DMS 273 treated with DMSO at 0.1 percent for 48 hours (cell line): ENCODE measurements at places on chromosomes 6 and 20.

DNA sequence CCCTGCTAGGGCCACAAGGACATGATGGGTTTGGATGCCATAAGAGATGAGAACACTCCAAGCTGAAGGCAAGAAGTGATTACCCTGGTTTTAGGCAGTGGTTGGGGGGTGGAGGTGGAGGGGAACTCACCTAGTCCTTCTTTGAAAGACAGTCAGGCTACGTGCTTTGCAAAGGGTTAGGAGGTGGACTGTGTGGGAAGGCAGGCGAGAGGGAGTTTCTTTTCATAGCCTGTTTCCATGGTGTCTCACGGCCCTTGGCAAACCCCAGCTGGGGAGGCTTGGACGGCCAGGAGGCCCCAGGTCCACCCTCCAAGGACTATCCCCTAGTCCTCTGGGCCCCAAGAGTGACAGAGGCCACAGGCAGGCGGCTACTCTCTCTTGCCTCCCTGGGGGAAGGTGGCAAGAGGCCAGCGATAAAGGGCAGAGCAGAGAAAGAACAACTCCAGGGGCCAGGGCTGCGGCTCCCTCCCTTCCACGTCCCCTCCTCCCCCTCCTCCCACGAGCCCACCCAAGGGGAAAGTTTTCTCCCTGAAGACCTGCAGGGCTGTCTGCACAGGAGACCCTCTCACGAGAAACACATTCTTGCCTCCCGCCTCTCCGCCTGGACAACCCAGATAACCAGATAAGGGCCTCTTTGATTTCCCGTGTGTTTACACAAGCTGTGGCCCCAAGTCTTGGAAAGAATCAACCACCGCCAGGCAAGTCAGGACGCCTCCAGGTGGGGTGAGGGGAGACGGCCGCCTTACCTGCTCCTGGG, 74.4 kb downstream of the NOL4L start:
- DNase-seq, result no peak

- no peak for DNase-seq
Observed at GRCh38 chr6:143821359-143821758, 21.8 kb upstream of the LTV1 start.

DNA sequence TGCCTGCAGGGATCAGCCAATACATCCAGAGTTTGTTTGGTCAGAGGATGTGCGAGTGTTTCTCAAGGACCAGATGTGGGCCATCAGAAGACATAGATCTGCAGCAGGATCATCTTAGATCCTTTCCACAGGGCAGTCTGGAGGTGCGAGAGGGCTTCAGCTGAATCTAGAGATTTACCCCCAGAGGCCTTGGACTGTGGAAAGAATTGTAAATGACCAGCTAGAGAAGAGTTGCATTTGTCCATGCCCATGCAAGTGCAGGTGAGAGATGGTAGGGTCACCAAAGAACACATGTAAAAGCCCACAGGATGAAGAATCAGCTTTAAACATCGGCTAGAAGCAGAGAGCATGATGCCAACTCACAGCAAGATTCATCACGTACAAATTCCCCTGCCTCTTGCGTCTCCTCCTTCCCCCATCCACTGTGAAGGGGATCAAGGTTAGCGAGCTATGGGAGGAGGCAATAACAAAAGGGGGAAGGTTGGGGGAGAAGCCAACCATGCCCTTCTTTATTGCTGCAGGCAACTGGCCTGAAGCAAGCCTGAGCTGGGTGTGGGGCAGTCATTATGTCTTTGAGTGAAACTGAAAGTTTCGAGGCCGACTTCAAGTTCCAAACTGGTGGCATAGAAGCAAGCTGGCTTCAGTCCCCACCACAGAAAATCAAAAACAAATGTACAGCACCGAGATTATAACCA, 83.5 kb downstream of the SCML4 start:
- DNase-seq, result no peak

- no peak for DNase-seq
Observed at GRCh38 chr20:56249244-56249955, 868 bp downstream of the MC3R start.

DNA sequence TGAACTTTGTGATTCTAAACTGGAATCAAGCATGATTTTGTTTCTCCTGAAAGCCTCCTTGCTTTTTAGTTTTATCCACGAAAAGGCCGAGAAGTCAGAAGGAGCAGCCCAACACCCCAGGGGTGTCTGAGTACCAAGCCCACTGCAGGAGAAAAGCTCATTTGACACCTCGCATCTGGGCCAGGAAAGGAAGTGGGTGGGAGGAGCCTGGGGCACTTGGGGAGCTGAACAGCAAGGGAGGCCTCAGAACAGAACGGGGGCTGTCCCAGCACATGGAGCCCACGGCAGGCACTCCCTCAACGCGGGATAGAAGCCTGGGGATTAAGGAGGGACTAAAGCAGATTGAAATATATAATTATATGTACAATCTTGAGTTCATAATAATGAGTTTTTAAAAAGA, 6.6 kb downstream of the KIF25 start:
- no peak for DNase-seq

DNA sequence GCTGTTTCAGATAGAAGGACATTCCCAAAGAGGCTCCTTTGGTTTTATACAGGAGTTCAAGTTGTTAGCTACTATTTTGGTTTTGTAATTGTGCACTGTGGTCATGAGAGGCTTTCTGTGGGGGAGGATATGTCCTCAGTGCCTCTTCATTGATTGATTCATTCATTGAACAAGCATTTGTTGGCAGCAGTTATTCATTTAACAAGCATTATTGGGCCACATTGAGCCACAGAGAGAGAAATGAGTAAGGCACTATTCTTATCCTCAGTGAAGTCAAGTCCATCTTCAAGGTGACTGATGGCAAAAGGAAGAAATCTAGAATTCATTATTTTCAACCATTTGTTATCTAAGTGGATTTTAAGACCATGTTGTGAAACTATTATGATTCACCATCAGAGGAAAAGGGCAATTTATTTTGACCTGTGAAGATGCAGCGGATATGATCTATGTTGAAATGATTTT, 697.2 kb upstream of the CITED2 start:
- DNase-seq, result no peak

DNA sequence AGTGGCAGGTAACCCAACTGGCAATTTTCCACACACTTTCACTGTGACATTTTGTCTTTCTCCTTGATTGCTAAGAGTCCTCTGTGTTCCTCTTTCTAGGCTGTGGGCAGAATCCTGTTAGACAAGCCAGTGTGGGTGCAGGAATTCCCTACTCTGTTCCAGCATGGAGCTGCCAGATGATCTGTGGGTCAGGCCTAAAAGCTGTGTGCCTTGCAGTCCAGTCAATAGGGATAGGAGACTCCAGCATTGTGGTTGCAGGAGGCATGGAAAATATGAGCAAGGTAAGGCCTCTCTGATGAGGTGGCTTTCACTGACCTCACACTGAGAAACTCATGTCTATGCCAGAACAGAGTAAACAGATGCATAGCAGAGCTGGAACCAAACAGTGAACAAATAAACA, 5.1 kb downstream of the ACAT2 start:
- no peak for DNase-seq

DNA sequence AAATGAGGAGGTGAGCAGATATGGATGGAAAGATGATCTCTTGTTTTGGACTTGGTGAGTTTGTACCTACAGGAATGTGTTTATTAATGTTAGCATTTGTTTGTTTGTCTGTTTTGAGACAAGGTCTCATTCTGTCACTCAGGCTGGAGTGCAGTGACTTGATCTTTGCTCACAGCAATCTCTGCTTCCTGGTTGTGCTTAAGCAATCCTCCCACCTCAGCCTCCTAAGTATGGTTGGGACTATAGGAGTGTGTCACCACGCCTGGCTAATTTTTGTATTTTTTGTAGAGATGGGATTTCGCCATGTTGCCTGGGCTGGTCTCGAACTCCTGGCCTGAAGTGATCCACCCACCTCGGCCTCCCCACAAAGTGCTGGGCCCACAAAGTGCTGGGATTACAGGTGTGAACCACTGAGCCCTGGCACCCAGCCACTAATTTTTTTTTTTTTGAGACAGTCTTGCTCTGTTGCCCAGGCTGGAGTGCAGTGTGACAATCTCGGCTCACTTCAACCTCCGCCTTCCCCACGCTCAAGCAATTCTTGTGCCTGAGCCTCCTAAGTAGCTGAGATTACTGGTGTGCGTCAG, 7.1 kb downstream of the CASP8AP2 start:
- DNase-seq, result no peak

DNA sequence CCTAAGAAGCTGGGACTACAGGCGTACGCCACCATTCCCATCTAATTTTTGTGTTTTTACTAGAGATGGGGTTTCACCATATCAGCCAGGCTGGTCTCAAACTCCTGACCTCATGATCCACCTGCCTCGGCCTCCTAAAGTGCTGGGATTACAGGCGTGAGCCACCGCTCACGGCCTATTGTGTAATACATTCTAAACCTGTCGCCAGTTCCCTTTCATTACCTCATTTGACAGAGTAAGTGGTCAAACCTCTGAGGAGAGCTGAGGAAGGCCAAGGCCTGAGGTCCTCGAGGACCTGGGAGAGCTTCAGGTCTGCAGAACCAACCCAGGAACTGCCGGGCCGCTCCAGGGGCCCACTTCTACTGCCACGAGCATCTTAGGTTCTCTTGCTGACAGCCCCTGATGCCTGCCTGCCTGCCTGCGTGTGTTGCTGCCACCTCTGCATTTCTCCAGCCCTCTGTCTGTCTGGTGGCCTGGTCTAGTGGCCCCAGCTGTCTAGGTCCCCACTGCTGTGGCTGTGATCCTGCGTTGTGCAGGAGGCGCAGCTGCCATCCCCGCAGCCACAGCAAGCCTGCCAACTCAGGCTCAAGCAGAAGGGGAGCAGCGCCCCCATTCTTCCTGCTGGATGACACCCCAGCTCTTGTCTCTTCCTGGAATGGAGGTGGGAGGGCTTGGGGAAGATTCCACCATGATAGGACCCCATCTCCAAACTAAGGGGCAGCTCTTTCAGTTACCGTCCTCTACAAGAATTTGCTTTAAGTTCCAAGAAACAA, 45.3 kb downstream of the PRR18 start:
- DNase-seq, result no peak

- no peak for DNase-seq
Observed at GRCh38 chr6:140636271-140636907, 1261.9 kb upstream of the CITED2 start.

- DNase-seq, result no peak
Observed at GRCh38 chr20:62963614-62964397, 11.3 kb downstream of the SLC17A9 start.

GRCh38 chr6:131023834-131024504, 39.1 kb downstream of the EPB41L2 start:
- DNase-seq, result peak; percentile 6

DNA sequence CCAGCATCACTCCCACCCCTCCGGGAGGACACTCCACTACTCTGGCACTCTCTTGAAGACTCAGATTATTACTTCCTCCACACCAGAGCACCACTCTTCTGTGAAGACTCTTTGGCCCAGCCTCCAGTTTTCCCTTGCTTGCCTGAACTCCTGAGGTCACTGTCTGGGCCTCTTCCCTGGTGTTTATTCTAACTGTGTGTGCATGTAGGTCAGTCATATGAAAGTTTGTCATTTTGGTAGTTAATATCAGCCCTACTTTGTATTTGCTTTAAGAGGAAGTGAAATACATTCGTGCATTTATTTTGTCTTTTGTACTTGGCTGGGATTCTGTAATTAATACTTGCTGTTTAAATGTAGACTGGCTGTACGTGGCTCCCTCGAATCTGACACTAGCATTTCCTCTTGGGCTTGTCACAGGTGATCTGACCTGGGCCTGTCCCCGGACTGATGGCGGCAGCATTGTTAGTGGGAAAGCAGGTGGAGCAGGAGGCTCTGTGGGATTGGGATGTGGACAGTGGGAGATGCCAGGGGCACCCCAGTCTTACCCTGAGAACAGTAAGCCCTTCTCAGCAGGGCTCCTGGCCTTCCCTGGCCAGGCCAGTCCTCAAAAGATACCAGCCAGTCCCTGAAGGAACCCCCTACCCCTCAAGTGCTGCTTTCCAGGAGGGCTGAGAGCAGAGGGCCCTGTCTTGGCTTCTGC, 350.5 kb downstream of the CDC5L start:
- no peak for DNase-seq

GRCh38 chr6:169094552-169094950, 159.1 kb downstream of the THBS2 start:
- no peak for DNase-seq

DNA sequence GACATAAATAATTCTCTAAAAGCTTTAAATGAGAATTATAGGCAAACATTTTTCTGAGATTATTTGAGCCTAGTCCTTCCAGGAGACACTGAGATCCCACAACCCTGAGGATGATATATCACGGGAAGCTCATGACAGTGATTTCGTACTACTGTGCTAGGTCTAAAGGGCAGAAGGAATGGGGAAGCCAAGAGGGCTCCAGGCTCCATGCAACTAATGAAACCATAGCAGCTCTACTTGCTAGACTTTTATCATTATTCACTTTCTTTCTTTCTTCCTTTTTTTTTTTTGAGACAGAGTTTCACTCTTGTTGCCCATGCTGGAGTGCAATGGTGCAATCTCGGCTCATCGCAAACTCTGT, 57.3 kb upstream of the SGK1 start:
- no peak for DNase-seq

- no peak for DNase-seq
Observed at GRCh38 chr6:9620263-9620662, 794.6 kb downstream of the TFAP2A start.

DNA sequence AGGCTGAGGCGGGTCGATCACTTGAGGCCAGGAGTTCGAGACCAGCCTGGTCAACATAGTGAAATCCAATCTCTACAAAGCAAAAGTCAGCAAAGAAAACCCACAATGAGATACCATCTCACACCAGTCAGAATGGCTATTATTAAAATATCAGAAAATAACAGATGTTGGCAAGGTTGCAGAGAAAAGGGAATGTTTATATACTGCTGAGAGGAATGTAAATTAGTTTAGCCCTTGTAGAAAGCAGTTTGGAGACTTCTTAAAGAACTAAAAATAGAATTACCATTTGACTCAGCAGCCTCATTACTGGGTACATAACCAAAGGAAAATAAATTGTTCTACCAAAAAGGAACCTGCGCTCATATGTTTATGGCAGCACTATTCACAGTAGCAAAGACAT, 16.7 kb upstream of the GCM1 start:
- DNase-seq, result no peak

DNA sequence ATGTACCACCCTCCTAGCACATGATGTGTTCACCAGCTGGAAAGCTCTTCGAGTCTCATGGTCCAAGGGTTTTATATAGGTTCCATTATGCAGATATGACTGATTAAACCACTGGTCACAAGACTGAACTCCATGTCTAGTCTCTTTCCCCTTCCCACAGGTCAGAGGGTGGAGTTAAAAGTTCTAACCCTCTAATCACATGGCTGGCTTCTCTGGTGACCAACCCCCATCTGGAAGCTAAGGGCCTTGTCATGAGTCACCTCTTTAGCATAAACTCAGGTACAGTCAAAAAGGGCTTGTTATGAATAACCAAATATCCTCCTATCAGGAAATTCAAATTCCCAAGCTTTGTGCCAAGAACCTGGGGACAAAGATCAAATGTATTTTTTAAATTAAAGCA, 52.0 kb upstream of the KLHL31 start:
- DNase-seq, result no peak

- no peak for DNase-seq
Observed at GRCh38 chr6:124530926-124531325, 431.3 kb upstream of the RNF217 start.

DNA sequence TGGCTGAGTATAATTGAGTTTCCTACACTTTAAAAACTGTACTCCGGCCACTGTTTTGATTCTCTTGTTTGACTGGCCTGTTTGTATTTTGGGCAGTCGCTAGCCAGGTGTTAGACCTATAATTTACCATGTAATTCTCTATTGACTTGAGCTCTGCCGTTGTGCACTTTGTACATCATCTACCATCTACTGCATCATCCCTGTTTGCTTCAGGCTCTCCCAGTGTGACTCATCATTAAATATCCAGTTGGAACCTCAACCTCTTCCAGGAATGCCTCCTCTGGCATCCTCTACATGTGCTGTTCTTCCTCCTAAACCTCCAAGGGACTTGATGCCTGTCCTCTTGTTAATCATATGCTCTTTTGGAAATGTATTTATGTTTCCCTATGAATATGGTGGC, 72.3 kb downstream of the FARS2 start:
- no peak for DNase-seq
